ENCODE measurements at places on chromosomes 13 and 19. TPM values are rescaled to one million over a fixed set of nuclear protein-coding genes. Genes with fewer than 3 reads are reported as not detected.
A peak's percentile ranks its signal among the peaks of the same experiment; 100 is the strongest.

DNA sequence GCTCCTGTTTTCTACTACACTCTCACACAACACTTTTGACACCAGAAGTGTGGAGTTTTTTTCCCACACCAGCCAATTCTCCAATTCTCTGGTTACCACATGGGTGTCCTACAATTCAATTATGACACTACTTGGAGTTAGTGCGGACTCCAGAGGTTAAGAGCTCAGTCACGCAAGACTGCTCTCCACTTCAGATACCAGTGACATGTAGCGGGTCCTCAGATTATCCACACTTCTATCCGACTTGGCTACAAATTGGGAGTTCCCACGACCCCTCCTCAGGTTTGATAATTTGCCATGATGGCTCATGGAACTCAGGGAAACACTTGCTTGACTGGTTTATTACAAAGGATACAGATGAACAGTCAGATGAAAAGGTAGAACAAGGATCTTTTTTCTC is 32.9 kb downstream of the PAN3 start:
- no peak overlapping the region for H3K27ac ChIP-seq
- no peak overlapping the region for H3K4me3 ChIP-seq
- H3K36me3 ChIP-seq, result no peaks in the 10 kb centered on the region
- no peaks in the 10 kb centered on the region for H3K4me1 ChIP-seq

GRCh38 chr19:33300009-33300893 is 2.1 kb downstream of the CEBPA start:
- no peaks in the 10 kb centered on the region for H3K36me3 ChIP-seq
- H3K27me3 ChIP-seq, result peaks cover 42% of the 10 kb centered on the region
- no peak for DNase-seq
- H3K27ac ChIP-seq, result no peak overlapping the region
- peaks cover 9% of the 10 kb centered on the region for H3K4me1 ChIP-seq

GRCh38 chr19:41861116-41861768 is 1.2 kb downstream of the RPS19 start:
- no peak for DNase-seq
- H3K27ac ChIP-seq, result peak overlapping the region; percentile 93
- no peaks in the 10 kb centered on the region for H3K27me3 ChIP-seq
- H3K36me3 ChIP-seq, result peaks cover 26% of the 10 kb centered on the region
- peaks cover 41% of the 10 kb centered on the region for H3K4me1 ChIP-seq

DNA sequence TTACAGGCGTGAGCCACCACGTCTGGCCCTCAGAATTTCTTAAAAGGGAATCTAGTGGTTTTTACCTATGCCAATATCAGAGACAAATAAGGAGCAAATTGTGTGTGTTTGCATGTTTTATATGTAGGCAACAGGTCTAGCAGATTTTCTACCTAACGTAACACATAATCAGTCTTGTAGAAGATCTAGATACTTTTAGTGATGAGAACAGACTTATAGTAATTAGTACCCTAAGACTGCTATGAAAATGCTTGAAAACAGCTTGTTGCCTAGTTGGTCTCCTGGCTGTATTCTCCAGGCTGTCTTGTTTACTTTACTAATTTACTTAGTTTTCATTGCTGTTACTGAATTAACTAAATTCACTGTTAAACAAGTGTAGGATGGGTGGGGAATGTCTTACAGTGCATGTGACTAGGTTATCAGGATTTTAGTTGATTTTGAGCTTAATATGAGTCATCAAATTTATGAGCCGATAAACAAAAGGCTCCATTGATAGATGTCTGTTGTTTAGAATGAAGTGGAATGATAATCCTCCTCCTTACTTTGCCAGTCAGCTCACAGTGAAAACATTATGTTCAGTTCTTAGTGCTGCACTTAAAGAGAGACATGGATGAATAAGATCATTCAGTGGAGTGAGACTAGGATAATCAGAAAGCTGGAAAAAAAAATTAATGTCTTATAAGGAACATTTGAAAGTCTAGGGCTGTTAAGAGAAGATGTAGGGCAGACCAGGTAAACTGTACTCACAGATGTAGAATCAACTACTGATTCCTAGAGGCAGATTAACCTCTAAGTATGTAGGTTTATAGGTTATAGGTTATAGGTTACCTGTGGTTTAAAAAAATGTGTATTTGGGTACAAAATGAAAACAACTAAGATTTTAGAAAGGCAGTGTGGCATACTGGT is 22.4 kb downstream of the GTF2F2 start:
- no peaks in the 10 kb centered on the region for H3K36me3 ChIP-seq
- H3K4me3 ChIP-seq, result no peak overlapping the region
- no peak overlapping the region for H3K27ac ChIP-seq
- peak; percentile 49 for DNase-seq

DNA sequence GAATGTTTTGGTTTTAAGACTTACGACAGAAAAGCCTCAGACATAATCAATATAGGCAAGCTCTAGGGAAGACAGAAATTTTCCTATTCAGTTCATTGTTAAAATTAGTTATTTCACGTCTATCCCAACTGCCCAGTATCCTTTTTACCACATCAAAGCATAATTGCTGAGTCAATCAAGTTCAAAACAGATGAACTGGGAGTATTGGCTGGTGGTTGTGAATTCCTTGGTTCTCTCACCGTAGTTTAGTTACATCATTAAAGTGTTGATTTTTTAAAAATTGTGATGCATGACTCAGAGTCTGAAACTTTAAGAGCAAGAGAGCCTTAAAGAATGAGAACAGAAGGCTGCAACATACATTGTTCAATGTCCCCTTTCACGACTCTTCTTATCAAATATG is 143.3 kb upstream of the FREM2 start:
- no peaks in the 10 kb centered on the region for H3K27me3 ChIP-seq
- H3K36me3 ChIP-seq, result no peaks in the 10 kb centered on the region
- H3K4me1 ChIP-seq, result no peaks in the 10 kb centered on the region
- DNase-seq, result no peak

GRCh38 chr19:40312533-40312932 is 27.4 kb upstream of the AKT2 start:
- H3K4me3 ChIP-seq, result no peak overlapping the region
- no peaks in the 10 kb centered on the region for H3K4me1 ChIP-seq
- no peaks in the 10 kb centered on the region for H3K36me3 ChIP-seq
- H3K27me3 ChIP-seq, result no peaks in the 10 kb centered on the region
- no peak for DNase-seq

- no peaks in the 10 kb centered on the region for H3K27me3 ChIP-seq
- peaks cover 37% of the 10 kb centered on the region for H3K4me1 ChIP-seq
- no peak overlapping the region for H3K4me3 ChIP-seq
- no peaks in the 10 kb centered on the region for H3K36me3 ChIP-seq
Observed at GRCh38 chr13:46662690-46663089, 109.7 kb downstream of the LRCH1 start.

The SIGLEC11 gene
- total RNA-seq, result not detected

- no peak overlapping the region for H3K27ac ChIP-seq
- H3K36me3 ChIP-seq, result no peaks in the 10 kb centered on the region
- no peaks in the 10 kb centered on the region for H3K4me1 ChIP-seq
- H3K27me3 ChIP-seq, result no peaks in the 10 kb centered on the region
Observed at GRCh38 chr13:77878190-77878589, 40.4 kb downstream of the EDNRB start.

The ZNF614 gene
- 5.6 TPM for total RNA-seq

The ZNF460 gene
- total RNA-seq, result 29.3 TPM

The SHANK1 gene
- total RNA-seq, result 1.9 TPM

- no peak for DNase-seq
- H3K27ac ChIP-seq, result no peak overlapping the region
- no peaks in the 10 kb centered on the region for H3K27me3 ChIP-seq
- no peak overlapping the region for H3K4me3 ChIP-seq
Observed at GRCh38 chr13:33571618-33572017, 246.3 kb upstream of the RFC3 start.

The MADCAM1 gene
- 0.44 TPM for total RNA-seq

DNA sequence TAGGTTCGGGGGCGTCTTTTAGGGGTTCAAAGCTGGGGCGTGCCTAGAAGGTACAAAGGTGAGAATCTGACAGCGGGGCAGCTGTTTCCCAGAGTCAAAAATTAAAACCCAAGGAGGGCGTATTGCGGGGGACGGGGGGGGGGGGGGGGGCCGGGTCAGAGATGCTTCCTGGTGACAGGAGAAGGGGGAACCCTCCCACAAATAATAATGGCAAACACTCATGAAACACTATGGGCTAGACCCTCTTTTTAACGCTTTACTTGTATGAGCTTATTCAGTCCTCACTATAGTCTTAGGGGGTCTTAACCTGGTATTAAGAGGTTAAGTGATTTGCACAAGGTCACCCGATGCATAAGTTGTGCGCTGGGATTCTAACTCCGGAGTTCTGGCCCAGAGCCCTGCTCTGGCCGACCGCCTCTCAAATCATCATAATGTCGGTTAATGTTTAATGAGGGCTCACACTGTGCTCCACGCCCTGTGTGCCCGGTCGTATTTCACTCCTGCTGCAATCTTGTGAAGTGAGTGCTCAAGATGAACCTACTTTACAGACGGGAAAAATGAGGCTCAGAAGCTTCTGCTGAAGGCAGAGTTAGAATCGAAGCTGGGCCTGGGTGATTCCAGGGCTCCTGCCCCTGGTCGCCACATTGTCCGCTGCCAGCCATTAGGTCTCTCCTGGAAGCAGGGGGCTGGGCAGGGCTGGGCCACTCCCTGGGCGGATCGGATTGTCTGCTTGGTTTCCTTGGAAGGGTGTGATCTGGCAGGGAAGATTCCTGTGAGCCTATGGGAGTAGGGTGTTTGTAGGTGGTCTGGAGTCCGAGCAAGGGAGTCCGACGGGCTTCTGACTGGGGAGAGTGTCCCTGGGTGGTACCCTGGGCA is 964 bp downstream of the PAK4 start:
- peak overlapping the region; percentile 39 for H3K27ac ChIP-seq
- no peaks in the 10 kb centered on the region for H3K36me3 ChIP-seq
- peak; percentile 30 for DNase-seq

DNA sequence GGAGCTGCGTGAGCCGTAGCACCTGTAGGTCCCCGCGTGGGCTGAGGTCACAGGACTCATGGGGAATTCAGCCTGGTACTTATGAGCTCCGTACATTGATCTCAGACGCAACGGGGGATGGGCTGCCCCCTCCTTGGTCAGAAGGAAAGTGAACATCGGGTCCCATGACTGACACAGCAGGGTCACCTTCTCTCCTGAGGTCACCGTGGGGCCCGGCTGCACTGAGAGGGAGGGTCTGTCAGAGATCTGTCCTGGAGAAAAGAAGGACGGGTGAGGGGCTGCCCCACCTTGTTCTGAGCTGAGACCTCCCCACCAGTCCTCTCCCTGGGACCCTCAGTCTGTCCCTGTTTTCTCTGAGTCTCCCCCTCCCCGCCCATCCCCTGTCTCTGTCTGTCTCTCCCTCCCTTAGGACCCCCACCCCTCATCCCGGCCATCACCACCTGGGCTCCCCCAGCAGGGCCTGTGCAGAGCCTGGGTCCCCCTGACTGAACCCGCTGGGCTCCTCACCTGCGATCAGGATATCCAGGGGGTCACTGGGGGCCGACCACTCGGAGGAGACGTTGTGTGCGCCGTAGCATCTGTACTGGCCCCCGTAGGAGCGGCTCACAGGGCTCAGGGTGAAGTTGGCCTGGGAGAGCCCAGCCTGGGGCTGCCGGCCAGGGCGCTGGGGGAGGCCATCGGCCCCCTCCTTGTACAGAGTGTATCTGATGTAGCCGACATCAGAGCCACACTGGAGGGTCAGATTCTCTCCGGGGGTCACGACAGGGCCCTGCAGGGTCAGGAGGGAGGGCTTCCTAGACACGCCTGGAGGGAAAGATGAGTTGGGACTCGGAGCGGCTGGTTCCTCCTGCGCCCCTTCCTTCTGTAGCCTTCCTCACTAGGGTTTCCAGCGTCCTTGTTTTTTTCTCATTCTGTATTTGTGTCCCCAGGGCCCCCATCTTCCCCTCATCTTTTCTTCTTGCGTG is 1.8 kb downstream of the LILRA4 start:
- no peak overlapping the region for H3K27ac ChIP-seq
- H3K4me3 ChIP-seq, result no peak overlapping the region
- H3K36me3 ChIP-seq, result no peaks in the 10 kb centered on the region
- no peaks in the 10 kb centered on the region for H3K4me1 ChIP-seq

The SCEL gene
- total RNA-seq, result not detected

The NLRP11 gene
- not detected for total RNA-seq

The INSL3 gene
- total RNA-seq, result not detected

The RNF225 gene
- total RNA-seq, result 0.58 TPM

The FCAR gene
- total RNA-seq, result not detected

- no peak for DNase-seq
- no peak overlapping the region for H3K4me3 ChIP-seq
- H3K27ac ChIP-seq, result no peak overlapping the region
- H3K27me3 ChIP-seq, result no peaks in the 10 kb centered on the region
Observed at GRCh38 chr13:47499358-47500150, 501.5 kb downstream of the SUCLA2 start.

The NPHS1 gene
- total RNA-seq, result not detected

- H3K4me1 ChIP-seq, result peaks cover 6% of the 10 kb centered on the region
- H3K27ac ChIP-seq, result no peak overlapping the region
- H3K4me3 ChIP-seq, result no peak overlapping the region
- no peaks in the 10 kb centered on the region for H3K36me3 ChIP-seq
- H3K27me3 ChIP-seq, result peaks cover 4% of the 10 kb centered on the region
Observed at GRCh38 chr13:48595431-48596429, 58.0 kb upstream of the CYSLTR2 start.

The ZNF547 gene
- 3.2 TPM for total RNA-seq

DNA sequence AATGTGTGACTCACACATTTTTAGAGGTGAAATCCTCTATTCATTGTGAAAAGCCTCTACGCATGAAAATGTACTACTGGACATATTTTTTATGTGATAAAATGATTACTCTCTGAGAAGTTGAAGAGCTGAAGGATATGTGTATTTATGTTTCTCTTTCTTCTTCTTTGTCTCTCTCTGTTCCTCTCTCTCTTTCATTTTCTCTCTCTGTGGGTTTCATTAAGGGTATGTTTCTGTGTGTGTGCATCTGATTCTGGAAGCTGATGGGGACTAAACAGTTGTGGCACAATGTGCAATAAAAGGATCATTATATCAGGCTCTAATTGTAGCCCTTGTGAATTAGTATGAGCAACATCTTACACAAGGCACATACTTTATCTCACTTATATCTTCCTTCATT is 867.7 kb downstream of the PCDH9 start:
- H3K27me3 ChIP-seq, result no peaks in the 10 kb centered on the region
- H3K4me3 ChIP-seq, result no peak overlapping the region
- no peak for DNase-seq
- H3K36me3 ChIP-seq, result no peaks in the 10 kb centered on the region
